ENCODE measurements at places on chromosomes 3 and 15. TPM values are rescaled to one million over a fixed set of nuclear protein-coding genes. Genes with fewer than 3 reads are reported as not detected.

Gene RARB
- total RNA-seq, result 5.9 TPM

Gene ECE2
- total RNA-seq, result not detected

GRCh38 chr15:33292717-33293307, 18.0 kb upstream of the RYR3 start:
- H3K27me3 ChIP-seq, result no peaks in the 10 kb centered on the region
- no peak for DNase-seq
- no peak overlapping the region for H3K4me3 ChIP-seq
- peaks cover 21% of the 10 kb centered on the region for H3K4me1 ChIP-seq

DNA sequence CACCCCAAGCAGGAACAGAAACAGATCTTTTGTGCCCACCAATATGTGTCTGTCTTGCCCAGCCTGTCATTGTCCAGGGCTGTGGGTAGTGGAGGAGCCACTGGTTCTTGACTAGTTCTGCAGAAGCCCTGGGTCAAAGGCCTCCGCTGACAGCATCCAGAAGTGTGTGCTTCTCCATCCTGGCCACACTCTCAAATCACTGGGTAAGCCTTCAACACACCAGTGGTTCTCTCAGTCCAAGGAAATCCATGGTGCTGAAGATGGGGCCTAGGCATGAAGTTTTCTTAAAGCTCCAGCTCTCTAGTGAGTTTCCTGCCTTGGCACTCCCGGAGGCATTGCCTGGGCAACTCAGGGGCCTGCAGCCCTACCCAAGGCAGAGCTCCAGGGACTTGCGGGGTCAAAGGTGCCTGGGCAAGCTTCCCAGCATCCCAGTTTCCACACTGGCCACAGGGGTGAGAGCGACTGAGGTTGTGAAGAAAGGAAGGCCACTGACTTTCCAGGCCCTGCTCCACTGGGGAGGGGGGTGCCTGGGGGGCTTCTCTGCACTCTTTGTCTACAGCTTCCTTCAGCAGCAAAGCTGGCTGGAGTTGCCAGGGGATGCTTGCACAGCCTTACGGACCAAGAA, 37.9 kb upstream of the RPL32 start:
- no peak for DNase-seq
- H3K4me3 ChIP-seq, result no peak overlapping the region
- peaks cover 3% of the 10 kb centered on the region for H3K27me3 ChIP-seq
- no peaks in the 10 kb centered on the region for H3K4me1 ChIP-seq
- H3K36me3 ChIP-seq, result no peaks in the 10 kb centered on the region

- peaks cover 3% of the 10 kb centered on the region for H3K36me3 ChIP-seq
- no peaks in the 10 kb centered on the region for H3K27me3 ChIP-seq
Observed at GRCh38 chr3:19960696-19961095, 13.8 kb downstream of the RAB5A start.

Gene SLC2A2
- not detected for total RNA-seq

DNA sequence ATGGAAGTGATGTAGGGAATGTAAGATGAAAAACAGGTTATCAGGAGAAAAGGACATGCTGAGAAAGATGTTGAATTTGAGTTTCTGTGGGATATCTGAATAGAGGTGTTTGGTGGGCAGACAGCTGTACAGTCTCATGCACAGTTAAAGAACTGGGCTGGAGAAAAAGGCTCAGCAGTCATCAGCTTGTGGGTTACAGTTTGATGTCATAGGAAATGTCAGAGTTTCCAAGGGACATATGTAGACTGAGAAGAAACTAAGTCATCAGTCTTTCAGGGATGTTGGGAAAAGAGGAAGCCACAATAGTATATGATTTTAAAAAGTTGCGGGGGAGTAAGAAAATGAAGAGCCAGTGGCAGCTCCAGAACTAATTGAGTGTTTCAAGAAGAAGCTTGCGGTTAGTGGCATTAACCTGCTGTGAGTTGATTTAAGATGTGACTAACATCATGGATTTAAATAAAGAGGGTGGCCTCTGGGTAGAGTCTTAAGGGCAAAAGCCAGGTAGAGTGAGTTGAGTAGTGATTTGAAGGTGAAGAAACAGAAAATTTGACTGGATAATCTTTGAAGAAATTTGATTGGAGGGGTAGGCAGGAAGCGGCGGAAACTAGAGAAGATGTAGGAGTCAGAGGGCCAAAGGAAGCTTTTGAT, 24.6 kb downstream of the GORASP1 start:
- H3K36me3 ChIP-seq, result peaks cover 21% of the 10 kb centered on the region
- H3K4me3 ChIP-seq, result no peak overlapping the region
- no peak for DNase-seq
- H3K27ac ChIP-seq, result no peak overlapping the region
- no peaks in the 10 kb centered on the region for H3K4me1 ChIP-seq
- no peaks in the 10 kb centered on the region for H3K27me3 ChIP-seq

- H3K4me3 ChIP-seq, result no peak overlapping the region
- H3K36me3 ChIP-seq, result no peaks in the 10 kb centered on the region
- no peaks in the 10 kb centered on the region for H3K4me1 ChIP-seq
- no peak overlapping the region for H3K27ac ChIP-seq
- peaks cover 22% of the 10 kb centered on the region for H3K27me3 ChIP-seq
Observed at GRCh38 chr3:42936157-42936981, 30.4 kb downstream of the ZNF662 start.

- no peaks in the 10 kb centered on the region for H3K36me3 ChIP-seq
- H3K4me1 ChIP-seq, result peaks cover 15% of the 10 kb centered on the region
- no peak overlapping the region for H3K4me3 ChIP-seq
- no peak overlapping the region for H3K27ac ChIP-seq
- DNase-seq, result no peak
- H3K27me3 ChIP-seq, result no peaks in the 10 kb centered on the region
Observed at GRCh38 chr3:71614869-71615268, 31.3 kb upstream of the FOXP1 start.

Gene DLEC1
- total RNA-seq, result 0.17 TPM

Gene STRIT1
- total RNA-seq, result not detected

DNA sequence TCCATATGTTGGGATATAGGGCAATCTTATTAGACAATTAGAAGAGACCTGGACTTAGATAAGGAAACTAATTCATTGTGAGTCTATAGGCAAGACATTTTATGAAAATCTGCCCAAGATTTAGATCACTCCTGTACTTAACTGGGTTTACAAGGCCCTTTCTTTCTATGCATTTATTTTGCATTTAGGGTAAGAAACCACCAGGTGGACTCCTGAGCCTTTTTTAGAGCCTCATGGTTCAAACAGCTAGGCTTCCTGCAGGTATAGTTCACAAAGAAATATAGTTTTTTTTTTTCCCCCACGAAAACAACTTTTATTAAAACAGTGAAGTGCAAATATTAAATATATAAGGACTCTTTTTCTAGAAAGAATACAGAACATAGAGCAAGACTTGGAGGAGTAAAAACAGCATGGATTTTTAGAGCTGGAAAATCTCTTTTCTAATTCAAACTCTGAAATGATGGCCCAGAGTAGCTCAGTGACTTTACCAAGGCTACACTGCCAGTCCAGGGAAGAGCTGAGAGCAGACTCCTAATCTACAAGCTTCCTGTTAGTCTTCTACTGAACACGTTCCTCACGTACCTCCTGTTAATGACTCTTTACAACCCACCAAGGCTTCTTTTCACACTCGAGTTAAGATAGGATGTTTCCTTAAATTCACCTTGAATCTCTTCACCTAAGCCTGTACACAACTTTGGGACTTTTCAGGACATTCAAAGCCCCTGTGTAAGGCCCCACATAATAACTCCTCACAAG, 400.9 kb upstream of the ATP11B start:
- DNase-seq, result no peak
- no peak overlapping the region for H3K4me3 ChIP-seq
- peaks cover 9% of the 10 kb centered on the region for H3K4me1 ChIP-seq
- H3K27me3 ChIP-seq, result no peaks in the 10 kb centered on the region
- no peaks in the 10 kb centered on the region for H3K36me3 ChIP-seq
- H3K27ac ChIP-seq, result no peak overlapping the region

GRCh38 chr3:37544869-37545352, 316.8 kb upstream of the CTDSPL start:
- H3K4me3 ChIP-seq, result no peak overlapping the region
- no peaks in the 10 kb centered on the region for H3K4me1 ChIP-seq
- DNase-seq, result no peak
- no peak overlapping the region for H3K27ac ChIP-seq
- H3K27me3 ChIP-seq, result peaks cover 12% of the 10 kb centered on the region

Gene CDC25A
- 2.7 TPM for total RNA-seq

DNA sequence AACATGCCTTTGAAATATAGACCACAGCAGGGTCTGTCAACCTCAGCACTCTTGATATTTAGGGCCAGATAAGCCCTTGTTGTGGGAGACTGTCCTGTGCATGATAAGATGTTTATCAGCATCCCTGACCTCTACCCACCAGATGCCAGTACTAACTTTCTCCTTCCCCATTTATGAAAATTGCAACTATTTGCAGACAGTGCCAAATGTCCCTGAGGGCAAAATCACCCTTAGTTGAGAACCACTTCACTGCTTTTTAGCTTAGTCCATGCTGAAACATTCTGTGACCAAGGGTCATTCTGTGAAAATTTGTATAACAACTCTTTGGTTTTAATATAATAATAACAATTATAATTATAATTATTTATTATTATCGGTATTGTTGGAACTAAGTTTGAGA, 1032.4 kb downstream of the MCTP2 start:
- H3K27ac ChIP-seq, result peak overlapping the region; percentile 8
- H3K4me1 ChIP-seq, result peaks cover 96% of the 10 kb centered on the region
- H3K4me3 ChIP-seq, result no peak overlapping the region
- H3K27me3 ChIP-seq, result no peaks in the 10 kb centered on the region
- no peak for DNase-seq
- no peaks in the 10 kb centered on the region for H3K36me3 ChIP-seq

DNA sequence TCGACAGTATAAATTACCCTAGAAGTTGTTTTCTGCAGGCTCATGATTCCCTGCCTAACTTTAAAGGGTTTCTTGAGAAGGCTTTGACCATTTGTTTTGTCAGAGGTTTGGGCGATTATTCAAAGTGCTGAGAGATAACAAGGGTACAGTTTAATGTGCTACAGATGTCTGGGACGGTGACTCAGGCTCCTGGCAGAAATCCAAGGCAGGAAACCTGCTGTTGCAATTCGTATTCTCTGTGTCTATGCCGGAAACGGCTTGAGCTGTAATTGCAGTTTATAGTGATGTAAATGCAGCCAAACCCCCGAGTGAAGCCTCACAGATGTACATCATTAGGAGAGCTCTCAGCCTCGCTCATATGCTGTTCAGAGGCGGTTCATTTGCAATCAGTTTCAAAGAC, 65.6 kb downstream of the SYNPR start:
- peak overlapping the region; percentile 18 for H3K27ac ChIP-seq
- H3K4me1 ChIP-seq, result peaks cover 10% of the 10 kb centered on the region
- no peaks in the 10 kb centered on the region for H3K36me3 ChIP-seq
- H3K4me3 ChIP-seq, result no peak overlapping the region
- no peak for DNase-seq

DNA sequence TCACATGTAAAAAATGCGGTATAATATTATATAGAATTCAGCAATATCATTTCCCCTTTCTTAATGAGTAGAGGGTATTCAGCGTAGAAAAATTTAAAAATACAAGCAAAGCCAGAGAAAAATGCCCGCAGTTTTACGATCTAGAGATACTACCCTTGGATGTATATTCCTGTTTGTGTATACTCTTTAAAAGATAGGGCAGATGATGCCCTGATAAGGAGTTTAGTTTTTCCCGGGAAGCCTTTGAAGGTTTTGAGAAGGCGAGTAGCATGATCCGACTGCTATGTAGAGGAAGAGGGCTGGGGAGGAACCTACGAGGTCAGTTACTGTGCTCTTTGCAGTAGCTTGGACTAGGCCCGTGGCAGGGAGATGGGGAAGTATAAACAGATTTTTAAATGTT, 1.2 kb downstream of the YEATS2 start:
- peak overlapping the region; percentile 83 for H3K4me3 ChIP-seq
- DNase-seq, result no peak
- H3K27ac ChIP-seq, result peak overlapping the region; percentile 92
- H3K36me3 ChIP-seq, result peaks cover 4% of the 10 kb centered on the region

Gene PSTPIP1
- total RNA-seq, result not detected

Gene SLC9A9
- total RNA-seq, result 2.5 TPM

GRCh38 chr3:13072600-13073325, 466 bp downstream of the IQSEC1 start:
- no peak for DNase-seq
- peak overlapping the region; percentile 61 for H3K4me3 ChIP-seq
- no peaks in the 10 kb centered on the region for H3K36me3 ChIP-seq
- H3K27ac ChIP-seq, result no peak overlapping the region
- H3K4me1 ChIP-seq, result peaks cover 13% of the 10 kb centered on the region
- H3K27me3 ChIP-seq, result peaks cover 32% of the 10 kb centered on the region

DNA sequence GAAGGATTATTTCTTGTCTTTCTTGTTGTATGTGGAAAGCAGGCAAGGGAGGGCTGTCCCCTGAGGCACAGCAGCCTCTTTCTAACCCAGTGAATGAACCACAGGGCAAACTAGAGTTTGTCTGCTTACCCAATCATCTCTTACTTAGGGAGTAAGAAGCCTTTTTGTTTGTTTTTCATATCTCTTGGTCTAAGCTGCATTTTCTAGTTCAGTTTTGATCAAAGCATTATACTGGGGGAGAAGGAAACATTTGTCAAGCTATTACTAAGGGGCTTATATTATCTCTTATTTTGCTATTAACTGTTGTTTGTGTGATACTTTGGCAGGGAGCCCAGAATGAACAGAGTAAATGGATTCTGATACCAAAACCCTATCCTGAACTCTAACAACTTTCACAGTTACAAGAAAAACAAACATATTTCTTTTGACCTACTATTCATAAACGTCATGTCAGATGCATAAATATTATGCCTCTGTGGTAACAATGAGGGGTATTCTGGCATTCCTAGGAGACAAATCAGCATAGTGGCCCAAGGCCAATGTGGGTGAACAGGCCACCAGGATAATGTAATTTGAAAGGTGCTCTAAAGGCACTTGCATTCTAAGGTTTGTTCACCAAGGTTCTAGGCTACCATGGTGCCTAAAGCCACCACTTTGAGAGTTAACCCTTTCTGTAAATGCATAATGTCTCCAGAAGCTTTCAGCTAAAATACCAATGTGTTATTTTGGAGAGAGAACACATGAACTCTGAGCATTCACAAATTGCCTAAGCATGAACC, 271.6 kb upstream of the ZPLD1 start:
- H3K4me3 ChIP-seq, result no peak overlapping the region
- H3K4me1 ChIP-seq, result peaks cover 28% of the 10 kb centered on the region
- peak overlapping the region; percentile 76 for H3K27ac ChIP-seq
- H3K36me3 ChIP-seq, result no peaks in the 10 kb centered on the region

DNA sequence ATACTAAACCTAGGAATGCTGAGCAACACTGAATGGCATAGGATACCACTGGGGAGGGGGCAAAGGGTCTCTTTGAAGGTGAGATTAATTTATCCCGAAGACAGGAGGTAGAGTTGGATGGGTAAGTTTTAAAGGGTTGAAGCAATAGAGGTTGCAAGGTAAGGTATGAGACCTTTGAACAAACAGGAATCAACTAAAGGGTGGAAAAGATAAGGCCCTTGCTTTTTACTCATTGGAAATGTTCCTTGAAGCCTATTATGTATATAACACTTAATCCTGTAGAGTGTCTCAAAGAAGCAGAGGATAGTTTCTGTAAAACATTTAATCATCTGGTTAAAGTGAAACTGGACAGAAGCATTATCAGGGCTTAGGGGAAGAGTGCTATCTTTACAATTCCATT, 5.7 kb downstream of the ABHD5 start:
- no peak overlapping the region for H3K27ac ChIP-seq
- DNase-seq, result no peak
- no peak overlapping the region for H3K4me3 ChIP-seq
- no peaks in the 10 kb centered on the region for H3K36me3 ChIP-seq
- H3K4me1 ChIP-seq, result peaks cover 19% of the 10 kb centered on the region

Data from chondrocyte (in vitro differentiated cells).